ENCODE measurements at places on chromosomes 4 and X.
A peak's percentile ranks its signal among the peaks of the same experiment; 100 is the strongest.

GRCh38 chr4:162837679-162838078, 329.0 kb downstream of the NAF1 start:
- no peak for DNase-seq

DNA sequence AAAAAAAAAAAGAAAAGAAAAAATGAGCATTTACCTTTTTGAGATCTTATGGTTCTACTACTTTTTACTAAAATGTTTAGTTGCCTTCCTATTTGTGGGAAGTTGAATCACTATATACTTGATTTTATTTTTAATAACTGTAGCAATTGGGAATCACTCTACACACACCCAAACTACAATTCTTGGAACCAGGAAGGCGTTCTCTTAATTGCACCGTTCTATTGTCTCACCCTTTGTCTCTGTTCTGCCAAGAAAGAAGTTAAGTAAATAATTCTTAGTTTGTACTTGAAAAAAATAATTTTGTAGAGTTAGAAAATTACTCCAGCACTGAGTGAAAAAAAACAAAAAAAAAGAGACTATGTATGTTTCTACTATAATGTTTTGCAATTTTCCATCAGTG, 62.7 kb downstream of the ATOH1 start:
- no peak for DNase-seq

DNA sequence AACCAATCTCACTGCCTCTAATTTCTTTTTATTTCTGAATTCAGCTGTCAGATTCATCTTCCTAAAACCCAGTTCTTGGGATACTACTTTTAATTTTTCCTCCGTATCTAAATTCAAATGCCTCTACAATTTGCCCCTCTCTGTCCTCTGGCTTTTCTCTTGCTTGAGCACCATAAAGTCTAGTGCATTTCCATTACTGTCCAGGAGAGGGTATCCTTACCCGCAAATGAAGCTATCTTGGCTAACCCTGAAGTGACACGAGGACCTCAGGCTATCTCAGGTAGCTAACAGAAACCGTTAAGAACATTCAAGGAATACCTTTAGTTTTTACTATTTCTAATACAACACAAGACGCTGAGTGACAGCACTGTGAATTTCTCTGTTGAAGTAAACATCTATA, 49.4 kb upstream of the PRR32 start:
- DNase-seq: peak; percentile 37

DNA sequence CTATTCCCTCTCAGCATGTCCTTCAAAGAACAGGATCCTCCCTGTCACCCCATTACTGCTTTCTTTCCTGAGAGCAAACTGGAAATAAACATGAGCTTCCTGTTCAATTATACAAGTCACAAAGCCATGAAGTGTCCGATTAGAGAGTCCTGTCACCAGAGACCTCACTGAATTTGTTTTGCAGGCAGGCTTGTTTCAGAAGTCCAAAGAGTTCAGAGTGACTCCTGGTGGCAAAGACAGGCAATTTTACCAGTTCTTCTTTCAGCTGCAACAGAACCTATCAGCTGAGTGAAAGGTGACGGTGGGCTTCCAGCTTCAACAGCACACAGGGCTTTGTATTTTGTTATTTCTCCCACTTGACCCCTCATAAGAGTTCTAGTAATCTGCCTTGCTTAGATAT, 6.4 kb downstream of the ELK1 start:
- DNase-seq: no peak

GRCh38 chrX:9758021-9758638, 7.5 kb downstream of the GPR143 start:
- DNase-seq: no peak

- DNase-seq: no peak
These were observed 154.5 kb downstream of the MSN start for GRCh38 chrX:65821721-65822496.

DNA sequence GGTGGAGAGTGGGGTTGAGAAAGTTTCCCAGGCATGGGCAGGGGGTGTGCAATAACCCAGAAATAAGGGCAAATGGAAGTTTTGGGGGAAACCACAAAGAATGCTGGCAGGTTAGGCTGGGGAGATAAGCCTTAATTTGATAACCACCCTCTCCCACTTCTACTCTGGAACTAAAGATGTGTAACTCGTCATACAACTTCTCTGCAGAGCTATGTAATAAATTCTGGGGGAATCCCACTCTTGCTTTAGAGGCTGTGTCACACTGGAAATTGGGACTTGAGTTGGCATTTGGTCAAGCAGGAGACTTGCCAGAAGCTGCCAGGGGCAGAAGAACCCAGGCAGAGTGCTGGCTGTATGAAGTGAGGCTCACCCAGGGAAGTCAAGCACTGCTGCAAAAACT, 170.9 kb upstream of the CPEB2 start:
- DNase-seq: no peak

DNA sequence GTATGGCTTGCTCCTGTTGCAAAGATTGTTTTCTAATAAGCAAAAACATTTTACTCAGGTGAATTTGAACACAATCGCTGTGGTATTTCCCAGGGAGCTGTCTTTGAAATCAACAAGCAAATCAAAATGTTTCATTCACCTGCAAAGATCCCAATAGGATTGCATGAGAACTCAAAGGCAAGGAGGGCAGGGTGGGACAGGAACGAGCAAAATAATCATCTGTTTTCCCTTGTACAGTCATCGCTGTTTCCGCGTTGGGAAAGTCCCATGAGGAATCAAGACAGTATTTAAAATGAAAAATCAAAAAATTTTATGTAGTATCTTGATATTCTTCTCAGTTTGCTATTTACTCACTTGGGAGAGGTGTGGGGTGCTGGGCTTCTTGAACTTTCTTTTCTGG, 198.8 kb downstream of the STIM2 start:
- DNase-seq: no peak

GRCh38 chr4:16942491-16942890, 44.0 kb upstream of the LDB2 start:
- no peak for DNase-seq

DNA sequence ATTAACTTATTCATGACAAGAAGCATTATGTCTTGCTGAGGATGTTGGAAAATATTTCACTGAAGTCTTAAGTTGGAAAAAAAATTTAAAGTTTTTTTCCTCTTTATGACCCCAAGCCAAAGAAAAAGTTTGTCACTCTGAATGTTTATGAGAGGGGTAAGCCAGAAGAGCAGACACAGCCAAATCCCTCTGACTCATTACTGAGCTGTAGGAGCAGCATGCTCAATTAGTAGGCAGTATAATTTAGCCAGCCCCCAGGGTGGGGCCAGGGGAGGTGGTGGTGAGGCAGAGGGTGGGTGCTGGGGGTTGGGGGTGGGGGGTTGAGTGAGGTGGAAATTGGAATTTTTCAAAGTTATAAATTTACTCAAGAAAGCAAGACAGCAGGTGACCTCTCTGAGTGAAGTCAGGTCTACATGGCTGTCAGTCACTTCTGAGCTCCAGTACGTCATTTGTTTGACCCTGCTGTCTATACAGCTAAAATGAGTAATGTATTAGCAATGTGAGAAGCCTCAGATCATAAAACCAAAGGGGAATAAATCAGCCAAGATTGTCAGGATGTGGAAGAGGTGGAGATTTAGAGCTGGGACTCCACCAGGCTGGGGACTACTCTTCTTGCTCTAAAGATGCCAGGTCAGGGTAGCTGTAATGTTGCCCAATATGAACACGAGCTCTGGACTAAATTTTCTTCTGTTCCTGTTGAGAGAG, 98.8 kb upstream of the NDP start:
- no peak for DNase-seq

DNA sequence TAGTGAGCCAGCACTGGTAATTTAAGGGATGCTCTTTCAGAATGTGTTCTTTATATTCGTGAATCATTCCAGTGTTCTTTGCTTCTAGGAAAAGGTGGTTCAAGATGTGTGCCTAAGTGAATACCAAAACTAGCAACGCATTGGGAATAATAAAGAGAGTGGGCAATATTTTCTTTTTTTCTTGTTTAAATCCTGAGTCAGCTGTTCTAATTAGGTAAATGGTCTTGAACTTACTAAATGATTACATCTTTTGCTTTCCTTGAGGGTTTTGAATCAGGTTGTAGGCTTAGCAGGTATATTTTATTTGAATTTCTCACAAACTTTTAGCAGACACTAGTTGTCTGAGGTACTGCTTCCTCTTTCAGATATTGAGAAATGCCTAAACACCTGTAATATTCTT, 29.5 kb downstream of the ENPEP start:
- DNase-seq: no peak
